H1 (cell line): ENCODE measurements at places on chromosomes 1 and 21.

GRCh38 chr1:3776231-3776961 lies 3.8 kb downstream of the SMIM1 start:
- H3K4me3 ChIP-seq = no peak overlapping the region
- H3K27me3 ChIP-seq = no peaks in the 10 kb centered on the region; the same call in 1 of the 2 replicates
- H3K4me1 ChIP-seq = no peaks in the 10 kb centered on the region
- H3K27ac ChIP-seq = no peak overlapping the region
- peaks cover 18% of the 10 kb centered on the region for H3K36me3 ChIP-seq

DNA sequence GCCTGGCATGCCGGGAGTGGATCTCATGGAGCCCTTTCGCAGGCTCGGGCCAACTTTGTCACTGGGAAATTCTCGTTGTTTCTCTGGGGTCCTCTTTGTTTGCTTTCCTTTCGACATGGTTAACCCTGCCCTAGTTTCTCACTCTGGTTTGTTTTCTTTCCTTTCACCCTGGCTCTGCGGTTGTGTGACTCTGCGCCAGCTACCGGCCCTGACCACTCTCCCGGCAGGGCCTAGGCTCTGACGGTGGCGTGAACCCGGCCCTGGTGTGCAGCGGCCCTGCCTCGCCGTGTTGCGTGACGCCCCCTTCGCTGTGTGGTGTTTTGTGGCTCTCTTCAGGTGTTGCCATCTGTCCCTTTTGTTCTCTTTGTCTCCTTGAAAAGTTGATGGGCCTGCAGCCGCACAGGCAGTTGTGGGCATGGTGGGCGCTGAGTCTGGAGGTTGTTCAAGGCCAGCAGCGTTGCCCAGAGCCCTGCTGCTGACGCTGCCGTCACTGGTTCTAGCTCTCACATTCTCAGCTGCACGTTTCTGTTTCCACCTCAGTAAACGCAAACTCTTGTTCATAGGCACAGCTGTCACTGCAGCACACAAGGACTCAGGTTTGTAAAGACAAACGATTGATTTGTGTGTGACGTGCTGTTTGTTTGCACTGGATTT lies 64.6 kb upstream of the DIP2A start:
- no peak for DNase-seq
- no peak overlapping the region for H3K27ac ChIP-seq
- H3K4me3 ChIP-seq = no peak overlapping the region
- H3K27me3 ChIP-seq = no peaks in the 10 kb centered on the region
- peaks cover 12% of the 10 kb centered on the region; the same call in 1 of the 2 replicates for H3K36me3 ChIP-seq

DNA sequence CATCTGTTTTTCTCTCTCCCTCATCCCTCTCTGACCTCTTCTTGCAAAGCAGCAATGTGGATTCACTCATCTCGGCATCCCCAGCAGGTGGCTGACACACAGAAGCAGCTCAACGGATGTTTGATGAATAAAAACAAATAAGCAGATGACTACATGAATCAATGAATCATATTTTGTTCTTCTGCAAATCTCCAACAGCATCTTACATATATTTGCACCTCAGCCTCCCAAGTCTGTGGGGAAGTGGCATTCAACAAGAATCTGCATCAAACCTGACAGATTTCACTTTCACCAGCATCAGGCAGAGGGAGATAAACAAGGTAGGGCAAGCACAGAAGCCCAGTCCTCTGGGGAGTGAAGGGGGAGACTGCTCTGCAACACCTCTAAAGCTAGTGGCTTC lies 34.0 kb downstream of the CAPN8 start:
- no peak overlapping the region for H3K4me3 ChIP-seq
- H3K27me3 ChIP-seq = no peaks in the 10 kb centered on the region
- DNase-seq = no peak
- H3K4me1 ChIP-seq = no peaks in the 10 kb centered on the region
- H3K27ac ChIP-seq = no peak overlapping the region

GRCh38 chr1:53572065-53572814 lies 113.0 kb downstream of the DMRTB1 start:
- H3K36me3 ChIP-seq = no peaks in the 10 kb centered on the region
- no peak overlapping the region for H3K4me3 ChIP-seq
- no peak for DNase-seq
- H3K27me3 ChIP-seq = no peaks in the 10 kb centered on the region

DNA sequence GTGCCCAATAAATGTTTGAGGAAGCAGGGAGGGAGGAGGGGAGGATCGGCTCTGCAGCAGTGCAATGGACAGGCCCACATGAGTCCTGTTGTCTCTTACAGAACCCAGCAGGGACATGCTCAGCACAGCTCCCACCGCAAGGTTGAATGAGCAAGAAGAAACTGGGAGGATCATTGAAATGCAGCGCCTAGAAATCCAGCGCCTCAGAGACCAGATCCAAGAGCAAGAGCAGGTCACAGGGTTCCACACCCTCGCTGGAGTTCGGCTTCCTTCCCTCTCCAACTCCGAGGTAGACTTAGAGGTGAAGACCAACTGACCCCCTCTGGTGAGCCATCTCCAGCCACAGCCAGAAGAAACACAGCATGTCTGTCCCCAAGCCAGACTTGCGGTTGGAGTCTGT lies 15.9 kb upstream of the TMEM125 start:
- no peaks in the 10 kb centered on the region for H3K36me3 ChIP-seq
- H3K27me3 ChIP-seq = no peaks in the 10 kb centered on the region
- DNase-seq = no peak
- H3K4me3 ChIP-seq = no peak overlapping the region

DNA sequence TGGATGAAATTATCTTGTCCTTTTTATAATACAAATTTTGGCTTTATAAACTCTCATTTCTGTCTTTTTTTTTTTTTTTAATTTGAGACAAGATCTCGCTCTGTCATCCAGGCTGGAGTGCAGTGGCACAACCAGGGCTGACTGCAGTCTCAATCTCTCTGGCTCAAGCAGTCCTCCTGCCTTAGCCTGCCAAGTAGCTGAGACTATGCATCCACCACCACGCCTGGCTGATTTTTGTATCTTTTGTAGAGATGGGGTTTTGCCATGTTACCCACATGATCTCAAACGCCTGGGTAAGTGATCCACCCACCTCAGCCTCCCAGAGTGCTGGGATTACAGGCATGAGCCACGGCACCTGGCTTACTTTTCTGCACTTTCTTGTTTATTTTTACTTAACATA lies 7.5 kb downstream of the TOR1AIP1 start:
- H3K36me3 ChIP-seq = 0 out of 2 replicates have a peak, but pooled peaks cover 2% of the 10 kb centered on the region
- H3K4me3 ChIP-seq = no peak overlapping the region
- H3K4me1 ChIP-seq = no peaks in the 10 kb centered on the region
- H3K27ac ChIP-seq = no peak overlapping the region

- H3K27me3 ChIP-seq = no peaks in the 10 kb centered on the region
- no peaks in the 10 kb centered on the region for H3K36me3 ChIP-seq
- H3K4me1 ChIP-seq = no peaks in the 10 kb centered on the region
- no peak overlapping the region for H3K4me3 ChIP-seq
Observed at GRCh38 chr1:233865902-233866301, 38.6 kb upstream of the SLC35F3 start.

DNA sequence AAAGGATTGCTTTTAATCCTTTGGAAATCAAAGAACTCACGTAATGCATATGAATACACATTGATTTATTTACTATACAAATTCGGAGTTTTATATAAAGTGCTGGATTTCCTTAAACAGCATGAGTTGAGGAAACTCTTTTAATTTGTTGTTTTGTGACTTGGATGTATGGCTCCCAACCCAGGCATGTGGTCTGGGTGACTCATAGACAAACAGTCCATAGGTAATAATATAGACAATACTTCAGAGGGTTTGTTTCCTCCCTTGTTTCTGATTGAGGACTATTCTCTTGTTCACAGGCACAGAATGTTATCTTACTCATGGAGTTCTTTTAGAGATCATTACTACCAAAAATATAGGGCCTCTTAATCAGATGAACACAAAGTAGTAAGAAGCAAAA lies 43.8 kb downstream of the XPR1 start:
- DNase-seq = no peak
- no peak overlapping the region for H3K27ac ChIP-seq
- no peaks in the 10 kb centered on the region for H3K4me1 ChIP-seq
- no peaks in the 10 kb centered on the region for H3K27me3 ChIP-seq

- DNase-seq = no peak
- H3K27ac ChIP-seq = no peak overlapping the region
- no peaks in the 10 kb centered on the region for H3K4me1 ChIP-seq
- H3K27me3 ChIP-seq = no peaks in the 10 kb centered on the region
- H3K4me3 ChIP-seq = no peak overlapping the region
Observed at GRCh38 chr1:235495551-235495950, 8.7 kb downstream of the B3GALNT2 start.

DNA sequence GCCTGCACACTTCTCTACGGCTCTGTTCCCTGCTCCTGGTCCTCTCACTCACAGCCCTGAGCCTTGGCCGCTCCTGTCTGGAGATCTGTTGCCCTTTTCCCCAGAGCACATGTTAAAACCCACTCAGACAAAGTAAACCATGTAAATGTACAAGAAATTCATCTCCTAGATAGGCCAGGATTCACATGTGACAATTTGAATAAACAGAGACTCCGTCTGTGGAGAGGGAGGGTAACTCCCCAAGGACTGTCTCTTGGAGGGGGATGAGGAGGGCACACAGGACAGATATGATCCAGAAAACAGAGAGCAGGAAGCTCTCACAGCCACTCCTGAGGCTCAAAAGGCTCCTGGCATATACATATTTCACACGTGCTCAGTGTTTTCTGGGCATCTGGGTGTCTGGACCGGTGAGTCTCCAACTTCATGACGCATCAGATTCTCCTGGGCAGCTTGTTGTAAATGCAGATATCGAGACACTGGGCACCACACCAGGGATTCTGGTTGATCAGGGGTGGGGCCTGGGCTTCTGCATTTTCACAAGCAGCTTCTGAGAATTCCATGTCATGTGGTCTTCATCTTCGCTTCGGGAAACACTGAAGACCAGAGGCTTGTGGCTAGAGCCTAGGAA lies 6.4 kb upstream of the KAZN start:
- no peaks in the 10 kb centered on the region for H3K36me3 ChIP-seq
- DNase-seq = no peak

DNA sequence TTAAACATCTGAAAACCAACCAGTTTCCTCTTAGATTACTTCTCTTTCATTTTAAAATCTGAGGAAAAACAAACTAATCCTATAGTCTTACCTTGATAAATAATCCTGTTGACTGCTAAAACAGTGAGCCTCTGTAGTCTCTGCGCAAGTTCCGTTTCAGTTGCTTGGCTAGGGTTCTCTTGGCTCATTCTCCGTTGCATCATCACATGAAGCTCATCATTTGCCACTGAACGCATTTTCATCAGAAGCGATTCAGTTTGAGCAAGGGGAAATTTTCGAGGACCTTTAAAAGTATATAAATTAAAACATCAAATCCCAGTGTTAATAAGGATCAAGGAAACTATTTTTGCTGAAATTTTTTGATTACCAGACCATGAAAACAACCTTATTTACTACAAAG lies 96.7 kb upstream of the GNG4 start:
- no peak overlapping the region for H3K27ac ChIP-seq
- no peaks in the 10 kb centered on the region for H3K27me3 ChIP-seq
- no peaks in the 10 kb centered on the region for H3K36me3 ChIP-seq
- DNase-seq = no peak

DNA sequence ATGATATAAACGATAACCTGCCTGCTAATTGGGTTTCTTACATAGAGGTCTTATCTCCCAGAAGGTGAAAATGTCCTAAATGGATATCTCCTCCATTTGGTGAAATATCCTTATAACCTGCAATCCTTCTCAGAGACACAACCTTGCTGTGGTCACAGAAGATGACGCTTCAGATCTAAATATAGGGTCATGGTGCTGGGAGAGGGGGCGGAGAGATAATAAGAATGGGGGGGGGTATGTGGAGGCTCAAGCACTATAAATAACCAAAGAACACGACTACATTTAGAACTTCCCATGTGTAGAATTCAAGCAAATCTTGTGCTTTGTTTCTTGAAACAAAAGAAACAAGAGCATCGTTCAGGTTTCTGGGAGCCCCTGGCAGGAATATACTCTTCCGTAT lies 260.6 kb upstream of the ESRRG start:
- no peaks in the 10 kb centered on the region for H3K36me3 ChIP-seq
- H3K4me3 ChIP-seq = no peak overlapping the region
- H3K4me1 ChIP-seq = no peaks in the 10 kb centered on the region
- H3K27ac ChIP-seq = no peak overlapping the region
- no peaks in the 10 kb centered on the region for H3K27me3 ChIP-seq
- DNase-seq = no peak

- H3K27me3 ChIP-seq = no peaks in the 10 kb centered on the region
- peak; percentile 26 for DNase-seq
- no peaks in the 10 kb centered on the region for H3K36me3 ChIP-seq
- H3K27ac ChIP-seq = no peak overlapping the region
Observed at GRCh38 chr1:30313584-30313983, 409.8 kb downstream of the MATN1 start.

DNA sequence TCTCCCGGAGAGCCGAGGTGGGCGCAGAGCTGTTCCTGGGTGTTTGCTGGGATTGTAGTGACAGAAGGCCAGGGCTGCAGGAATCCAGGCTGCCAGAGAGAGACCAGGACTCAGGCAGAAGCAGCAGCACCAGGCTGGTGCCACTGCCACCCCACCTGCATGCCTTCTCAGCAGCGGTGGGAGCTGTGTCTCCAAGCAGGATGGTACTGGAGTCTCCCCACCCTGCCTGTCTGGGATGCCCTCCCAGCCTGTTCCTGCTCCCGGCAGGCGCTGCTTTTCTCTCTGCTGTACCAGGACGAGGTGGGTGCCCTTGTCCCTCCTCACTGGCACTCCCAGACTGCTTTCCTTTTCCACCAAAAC lies 4.5 kb upstream of the HES4 start:
- H3K4me3 ChIP-seq = no peak overlapping the region
- no peak for DNase-seq
- no peaks in the 10 kb centered on the region for H3K4me1 ChIP-seq
- H3K36me3 ChIP-seq = no peaks in the 10 kb centered on the region
- peaks cover 22% of the 10 kb centered on the region for H3K27me3 ChIP-seq

DNA sequence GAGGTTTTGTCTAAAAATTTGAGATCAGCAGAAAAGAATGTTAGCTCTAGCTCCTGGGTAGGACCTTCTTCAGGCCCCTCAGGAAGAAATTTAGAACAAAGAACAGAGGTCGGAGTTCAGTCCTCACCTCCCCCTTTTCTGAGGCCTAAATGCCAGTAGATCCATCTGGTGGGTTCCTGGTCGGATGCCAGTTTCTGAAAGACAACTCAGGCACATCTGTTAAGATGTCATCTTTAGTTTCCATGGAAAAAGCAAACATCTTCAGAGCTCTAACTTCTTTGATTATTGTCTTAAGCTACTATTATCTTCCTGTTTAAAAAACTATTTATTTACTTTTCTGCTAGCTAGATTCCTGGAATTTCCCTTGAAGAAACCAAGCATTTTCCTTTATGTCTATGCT lies 37.1 kb upstream of the USP25 start:
- H3K4me1 ChIP-seq = no peaks in the 10 kb centered on the region
- H3K36me3 ChIP-seq = no peaks in the 10 kb centered on the region
- no peak overlapping the region for H3K4me3 ChIP-seq
- no peaks in the 10 kb centered on the region for H3K27me3 ChIP-seq
- no peak for DNase-seq
- no peak overlapping the region for H3K27ac ChIP-seq

DNA sequence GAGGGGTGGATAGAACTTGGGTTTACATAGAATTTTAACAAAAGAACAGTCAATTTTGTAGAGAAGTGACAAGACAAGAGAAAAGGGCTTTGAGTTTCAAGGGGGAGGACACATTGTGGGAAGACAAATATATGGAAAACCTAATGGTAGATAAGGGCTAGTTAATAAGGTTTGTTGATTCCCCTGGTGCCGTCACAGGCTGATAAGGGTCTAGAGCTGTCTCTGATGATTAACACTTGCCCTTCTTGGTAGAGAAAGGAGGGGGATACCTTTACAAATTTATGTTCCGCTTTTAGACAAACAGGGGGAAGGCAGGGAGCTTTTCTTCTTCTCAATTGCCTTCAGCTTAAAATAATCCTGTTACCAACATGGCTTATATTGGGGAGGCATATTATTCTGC lies 124.3 kb downstream of the ETS2 start:
- no peaks in the 10 kb centered on the region for H3K4me1 ChIP-seq
- H3K27me3 ChIP-seq = no peaks in the 10 kb centered on the region
- no peak for DNase-seq
- H3K4me3 ChIP-seq = no peak overlapping the region
